ENCODE measurements at places on chromosomes 11 and 22.
A peak's percentile ranks its signal among the peaks of the same experiment; 100 is the strongest.

DNA sequence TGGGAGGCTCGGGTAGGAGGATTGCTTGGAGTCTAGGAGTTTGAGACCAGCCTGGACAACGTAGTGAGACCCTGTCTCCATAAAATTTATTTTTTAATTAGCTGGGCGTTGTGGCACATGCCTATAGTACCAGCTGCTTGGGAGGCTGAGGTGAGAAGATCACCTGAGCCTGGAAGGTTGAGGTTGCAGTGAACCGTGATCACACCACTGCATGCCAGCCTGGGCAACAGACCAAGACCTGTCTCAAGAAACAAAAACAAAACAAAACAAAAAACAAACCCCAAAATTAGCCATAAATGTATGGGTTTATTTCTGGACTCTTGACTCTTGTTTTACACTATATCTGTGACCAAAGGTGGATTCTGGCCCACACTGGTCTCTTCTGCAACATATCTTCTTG is 41.6 kb downstream of the EIF3F start:
- DNase-seq = no peak

- no peak for DNase-seq
Observed at GRCh38 chr11:75946531-75947530, 131.8 kb downstream of the UVRAG start.

- DNase-seq = no peak
Observed at GRCh38 chr11:45204761-45205160, 58.3 kb downstream of the PRDM11 start.

DNA sequence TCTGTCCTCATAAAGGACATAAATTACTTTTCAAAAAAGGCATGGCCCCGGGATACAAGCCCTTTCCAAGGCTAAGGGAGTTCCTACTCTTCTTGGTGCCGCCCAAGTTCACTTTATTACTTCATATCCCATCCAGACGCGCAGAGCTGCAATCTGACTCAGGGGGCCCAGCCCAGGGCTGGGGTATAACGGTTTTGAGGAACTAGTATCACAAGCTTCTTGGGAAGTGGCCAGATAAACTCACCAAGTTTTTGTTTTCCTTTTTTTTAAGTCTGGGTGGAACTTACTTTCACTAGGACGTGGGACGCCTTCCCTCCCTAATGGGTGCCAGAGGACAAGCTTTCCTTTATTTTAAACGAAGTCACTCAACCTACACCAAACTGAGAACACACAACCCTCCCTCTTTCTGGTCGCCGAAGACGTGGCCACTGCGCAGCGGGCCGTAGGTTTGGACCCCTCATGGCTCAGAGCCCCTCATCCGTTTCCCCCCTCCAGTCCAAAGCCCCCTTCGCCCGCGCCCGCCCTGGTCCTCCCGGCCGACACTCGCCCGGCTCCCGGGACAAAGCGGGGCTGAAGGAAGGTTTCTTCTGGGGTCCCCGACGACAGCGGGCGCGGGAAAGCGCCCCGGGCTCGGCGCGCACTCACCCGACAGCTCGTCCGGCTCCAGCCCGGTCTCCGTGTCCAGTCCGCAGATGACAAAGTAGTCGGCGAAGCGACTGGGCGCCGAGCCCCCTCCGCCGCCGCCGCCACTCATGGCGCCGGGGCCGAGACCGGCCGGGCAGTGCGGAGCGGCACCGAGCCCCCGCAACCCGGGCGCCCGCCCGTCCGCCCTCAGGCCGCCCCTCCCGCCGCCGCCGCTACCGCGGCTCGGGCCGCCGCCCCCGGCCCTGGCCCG is 587 bp downstream of the DENND5A start:
- peak; percentile 52 for DNase-seq

DNA sequence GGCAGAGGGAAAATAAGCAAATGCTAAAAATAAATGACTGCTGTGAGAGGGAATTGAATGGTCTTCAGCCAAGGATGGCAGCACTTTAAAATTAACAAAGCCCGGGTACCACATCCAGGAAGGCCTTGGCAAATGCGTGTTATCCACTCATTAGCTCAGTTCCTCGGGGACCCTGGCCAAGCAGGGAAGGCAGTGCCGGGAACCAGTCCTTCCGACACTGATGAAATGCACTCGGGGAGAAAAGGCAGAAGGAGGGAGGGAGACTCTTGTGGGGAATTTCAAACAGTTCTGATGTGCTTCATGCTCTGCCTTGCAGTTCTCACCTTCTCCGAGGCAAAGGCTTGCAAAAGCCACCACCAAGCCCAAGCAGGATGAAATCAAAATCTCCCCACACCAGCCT is 38.3 kb downstream of the CLPB start:
- DNase-seq = no peak

DNA sequence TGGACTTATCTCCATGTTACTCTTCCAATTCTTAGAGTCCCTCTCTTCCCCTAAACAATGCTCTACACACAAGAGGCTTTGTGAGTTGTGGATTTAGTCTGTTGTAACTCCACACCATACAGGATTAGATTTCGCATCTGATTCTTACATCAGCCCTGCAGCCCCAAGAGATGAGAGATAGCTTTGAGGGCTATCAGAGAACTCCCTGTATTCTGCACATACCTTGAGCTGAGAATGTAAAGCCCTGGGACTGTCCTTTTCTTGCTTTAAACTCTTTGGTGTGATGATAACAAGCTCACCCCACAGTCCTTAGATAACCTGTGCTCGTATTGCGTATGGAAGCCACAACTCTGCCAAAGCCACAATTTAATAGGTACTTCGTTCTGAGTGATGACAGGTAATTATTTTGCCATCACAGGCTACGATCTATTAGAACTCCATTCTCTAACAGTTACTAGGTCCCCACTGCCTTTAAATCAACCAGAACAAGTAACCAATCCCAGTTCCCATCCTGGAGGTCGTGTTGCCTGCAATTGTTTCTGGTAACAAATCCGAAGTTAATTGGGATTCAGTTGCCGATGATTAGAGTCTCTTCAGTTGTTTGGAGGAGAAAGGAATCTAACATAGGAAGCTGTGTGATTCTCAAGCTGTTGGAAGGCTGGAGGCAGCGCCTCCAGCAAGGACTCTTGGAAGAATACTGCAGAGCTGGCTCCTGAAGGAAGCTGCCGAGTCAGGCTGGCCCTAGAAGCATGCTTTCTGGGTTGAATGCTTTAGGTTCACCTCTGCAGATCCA is 1.3 kb upstream of the PARVG start:
- no peak for DNase-seq

GRCh38 chr11:63978551-63979239 is 4.3 kb downstream of the COX8A start:
- no peak for DNase-seq

GRCh38 chr11:133961890-133962289 is 5.1 kb upstream of the IGSF9B start:
- no peak for DNase-seq

DNA sequence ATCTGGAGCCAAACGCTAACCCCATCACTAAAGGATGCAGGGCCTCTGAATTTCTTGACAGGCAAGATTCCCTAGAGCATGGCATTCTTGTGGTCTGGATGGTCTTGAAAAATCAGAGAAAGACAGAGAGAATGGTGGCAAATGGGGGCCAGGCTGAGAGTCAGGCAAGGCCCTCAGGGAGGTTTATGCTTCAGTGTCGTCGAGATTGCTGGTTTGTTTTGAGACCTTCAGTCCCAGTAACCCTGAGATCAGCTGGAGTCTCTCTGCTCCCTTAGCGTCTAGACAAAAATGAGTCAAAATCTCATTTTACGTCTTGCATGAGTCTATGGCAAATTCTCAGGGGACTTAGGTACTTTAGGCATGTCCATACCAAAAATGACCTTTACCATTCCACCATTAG is 539.3 kb downstream of the SOX6 start:
- no peak for DNase-seq

DNA sequence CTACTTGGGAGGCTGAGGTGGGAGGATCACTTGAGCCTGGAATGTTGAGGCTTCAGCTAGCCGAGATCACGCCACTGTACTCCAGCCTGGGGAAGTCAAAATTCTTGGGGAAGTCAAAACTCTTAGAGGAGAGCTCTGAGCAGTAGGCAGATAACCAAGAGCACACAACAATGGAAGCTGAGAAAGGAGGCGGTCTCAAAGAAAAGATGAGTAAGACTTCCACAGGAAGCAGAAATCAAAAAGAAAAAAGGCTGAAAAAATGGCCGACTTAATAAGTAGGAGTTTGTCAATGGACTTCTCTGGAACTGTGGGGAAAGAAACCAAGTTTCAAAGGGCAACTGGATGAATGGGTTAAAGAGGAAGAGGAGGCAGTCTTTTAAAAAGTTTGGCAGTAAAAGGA is 32.1 kb downstream of the RAB30 start:
- no peak for DNase-seq

- peak; percentile 55 for DNase-seq
Observed at GRCh38 chr11:62025487-62026105, 58.2 kb upstream of the FTH1 start.

DNA sequence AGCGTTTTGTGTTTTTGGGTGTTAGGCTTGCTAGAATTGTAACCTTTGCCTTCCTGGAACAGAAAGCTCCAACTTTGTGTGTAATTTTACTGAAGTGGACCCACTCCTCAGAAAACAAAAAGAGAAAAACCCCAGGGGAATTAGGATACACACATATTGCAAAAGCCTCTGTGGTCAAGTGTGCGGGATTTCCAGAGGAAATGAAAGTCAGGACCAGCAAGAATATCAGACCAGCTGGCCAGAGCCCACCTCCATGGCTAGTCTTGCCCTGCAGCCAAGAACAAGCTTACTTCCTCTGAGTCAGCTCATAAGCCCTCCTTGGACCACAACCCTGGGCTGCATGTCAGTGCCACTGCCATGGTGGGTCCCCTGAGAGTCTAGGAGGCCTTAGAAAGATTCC is 37.0 kb upstream of the FTH1 start:
- no peak for DNase-seq

- no peak for DNase-seq
Observed at GRCh38 chr22:30562366-30562765, 12.1 kb downstream of the GAL3ST1 start.

DNA sequence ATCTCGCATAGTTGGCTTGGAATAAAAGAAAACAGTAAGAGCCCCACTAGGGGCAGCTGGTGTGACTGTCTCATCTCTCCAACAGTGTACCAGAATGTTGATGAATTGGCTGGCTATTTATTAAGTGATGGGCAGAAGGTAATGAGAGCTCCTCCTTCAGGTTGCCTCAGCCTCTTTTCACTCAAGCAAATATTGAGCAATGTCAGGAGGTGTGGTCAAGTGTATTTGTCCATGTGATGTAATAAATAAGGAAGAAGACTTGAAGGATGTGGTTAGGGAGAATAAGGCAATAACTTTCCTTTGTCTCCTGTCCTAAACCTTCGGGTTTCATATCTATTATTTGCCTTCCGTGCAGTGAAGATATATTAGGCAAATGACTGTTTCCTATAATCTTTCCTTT is at the start of gene TCN1:
Gene TCN1 (minus strand): TSS at position 91 of the 400 bp plus-strand sequence. CDS start 17 bp downstream, at position 74.
- DNase-seq = no peak

- DNase-seq = no peak
Observed at GRCh38 chr11:100545970-100546369, 141.1 kb upstream of the ARHGAP42 start.

DNA sequence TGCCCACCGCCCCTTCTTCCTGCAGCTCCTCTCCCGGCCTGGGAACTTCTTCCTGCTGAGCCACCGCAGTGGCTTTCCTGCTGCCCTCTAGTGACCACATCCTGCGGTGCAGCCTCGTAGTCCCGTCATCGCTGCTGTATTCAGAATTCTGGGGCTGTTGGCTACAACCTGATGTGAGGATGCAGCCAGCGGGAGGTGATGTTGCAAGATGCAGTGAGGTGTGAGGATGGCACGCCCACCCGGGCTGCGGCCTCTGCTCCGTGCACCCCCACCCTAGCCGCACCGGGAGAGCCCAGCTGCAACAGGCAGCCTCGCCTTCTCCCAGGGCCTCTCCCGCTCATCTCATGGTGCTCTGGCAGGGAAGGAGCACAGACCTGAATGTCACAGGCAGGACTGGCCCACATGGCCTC is 10.1 kb downstream of the CHST1 start:
- DNase-seq = peak; percentile 53

- no peak for DNase-seq
Observed at GRCh38 chr11:17786824-17787525, 52.4 kb downstream of the KCNC1 start.

DNA sequence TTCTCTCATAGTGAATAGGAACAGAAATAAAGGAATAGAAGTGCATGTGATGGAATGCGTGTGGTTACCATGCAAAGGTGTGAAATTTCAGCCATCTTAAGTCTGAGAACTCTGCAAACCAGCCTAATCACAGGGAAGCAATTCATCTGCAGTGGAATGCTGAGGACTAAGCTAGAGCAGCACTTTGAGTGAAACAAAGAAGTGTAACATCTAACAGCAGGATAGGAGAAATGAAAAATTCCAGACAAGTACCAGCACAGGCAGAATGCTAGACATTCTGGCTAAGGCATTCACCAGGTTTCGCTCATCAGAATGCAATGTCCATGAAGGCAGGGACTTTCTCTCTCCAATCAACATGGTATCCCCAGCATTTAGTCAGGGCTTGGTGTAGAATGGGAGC is 41.2 kb upstream of the SLC36A4 start:
- no peak for DNase-seq

GRCh38 chr11:43517518-43517917 is 158.8 kb downstream of the TTC17 start:
- no peak for DNase-seq

- DNase-seq = peak; percentile 89
Observed at GRCh38 chr11:61021661-61022212, 50.3 kb downstream of the CD6 start.

DNA sequence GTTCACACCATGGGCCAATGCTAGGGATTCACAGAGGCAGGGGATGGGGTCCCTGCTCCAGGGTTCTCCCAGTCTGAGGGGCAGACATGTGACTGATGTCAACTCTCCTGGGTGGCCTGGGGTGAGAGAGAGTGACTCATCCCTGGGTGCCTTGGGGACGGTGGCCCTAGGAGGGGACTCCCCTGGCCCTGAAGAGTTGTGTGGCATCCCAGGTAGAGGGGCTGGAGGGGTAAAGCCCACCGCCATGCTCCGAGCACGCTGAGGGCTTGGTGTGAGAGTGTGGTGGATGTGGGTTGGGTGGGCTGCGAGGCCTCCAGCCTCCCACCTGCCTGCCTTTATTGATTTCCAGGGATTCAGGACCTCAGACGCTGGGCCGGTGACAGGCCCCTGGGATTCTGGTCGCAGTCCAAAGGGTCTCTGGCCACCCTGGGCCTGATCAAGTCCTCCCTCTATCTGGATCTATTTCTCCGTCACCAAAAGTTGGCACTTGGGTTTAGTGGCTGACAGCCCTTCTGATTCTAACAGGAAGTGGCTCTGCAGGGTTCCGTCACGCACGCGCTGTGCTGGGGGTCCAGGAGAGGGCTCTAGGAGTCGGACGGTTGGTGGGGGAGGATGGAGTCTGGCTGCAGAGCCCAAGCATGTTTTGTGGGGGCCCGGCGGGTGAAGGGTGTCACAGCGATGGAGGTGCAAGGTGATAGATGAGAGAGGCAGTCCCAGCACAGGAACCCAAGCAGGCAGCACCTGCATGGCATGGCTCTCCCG is 27.3 kb upstream of the WNT7B start:
- DNase-seq = no peak

DNA sequence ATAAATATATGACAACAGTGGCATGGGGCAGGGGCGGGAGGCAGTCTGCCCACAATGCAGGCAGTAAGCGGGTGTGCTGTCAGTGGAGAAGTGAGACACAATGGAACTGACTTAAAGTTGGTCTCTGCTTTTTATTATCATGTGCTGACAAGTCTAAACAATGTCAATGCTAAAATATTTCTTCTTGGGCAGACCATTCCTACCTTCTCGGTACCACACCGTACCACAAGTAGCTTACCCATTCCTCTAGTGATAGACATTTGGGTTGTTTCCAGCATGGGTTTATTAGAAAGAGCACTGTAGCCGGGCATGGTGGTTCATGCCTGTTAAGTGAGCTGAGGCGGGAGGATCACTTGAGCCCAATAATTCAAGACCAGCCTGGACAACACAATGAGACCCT is 2.6 kb upstream of the CHADL start:
- DNase-seq = no peak
